Fibroblast of skin of left quadriceps (primary cell): ENCODE measurements at places on chromosomes 3 and 15.

GRCh38 chr15:59491062-59491461 lies 53.1 kb downstream of the FAM81A start:
- DNase-seq: no peak

DNA sequence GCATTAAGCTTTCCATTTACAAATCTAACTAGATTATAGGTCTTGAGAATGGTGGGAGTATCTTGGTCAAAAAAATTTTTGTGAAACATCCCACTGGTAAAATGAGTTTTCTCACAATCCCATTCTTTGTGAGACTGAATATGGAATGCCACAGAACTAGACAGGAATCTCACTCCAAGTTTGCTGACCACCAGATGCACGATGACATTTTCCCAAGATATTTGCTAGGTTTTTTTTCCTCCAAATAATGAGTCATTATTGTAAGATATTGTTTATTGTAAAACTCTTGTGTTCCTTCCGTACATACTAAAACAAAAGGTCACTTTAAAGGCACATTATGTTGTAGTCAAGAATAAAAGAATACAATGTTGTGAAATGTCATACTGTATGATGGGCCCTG lies 53.9 kb downstream of the COPS2 start:
- DNase-seq: no peak

- no peak for DNase-seq
Observed at GRCh38 chr3:38382506-38383080, 36.0 kb downstream of the XYLB start.

- DNase-seq: no peak
Observed at GRCh38 chr3:194161131-194162045, 25.4 kb downstream of the HES1 start.

DNA sequence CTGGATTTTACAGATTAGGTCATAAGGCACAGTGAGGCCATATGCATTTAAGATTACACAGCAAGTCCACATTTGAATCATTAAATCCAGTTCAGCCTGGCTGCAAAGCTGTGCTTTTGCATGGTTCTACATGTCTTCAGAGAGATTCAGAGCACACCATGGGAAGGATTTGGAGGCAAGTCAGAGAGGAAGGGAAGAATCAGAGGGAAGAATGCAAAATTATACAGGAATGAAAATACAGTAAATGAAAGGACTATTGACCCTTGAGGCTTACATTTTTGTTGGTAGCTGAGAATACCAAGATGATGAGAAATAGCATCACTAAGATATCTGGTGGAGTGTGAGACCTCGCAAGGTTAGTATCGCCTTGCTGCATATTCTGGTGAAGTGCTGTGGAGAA lies 13.9 kb downstream of the FILIP1L start:
- no peak for DNase-seq

DNA sequence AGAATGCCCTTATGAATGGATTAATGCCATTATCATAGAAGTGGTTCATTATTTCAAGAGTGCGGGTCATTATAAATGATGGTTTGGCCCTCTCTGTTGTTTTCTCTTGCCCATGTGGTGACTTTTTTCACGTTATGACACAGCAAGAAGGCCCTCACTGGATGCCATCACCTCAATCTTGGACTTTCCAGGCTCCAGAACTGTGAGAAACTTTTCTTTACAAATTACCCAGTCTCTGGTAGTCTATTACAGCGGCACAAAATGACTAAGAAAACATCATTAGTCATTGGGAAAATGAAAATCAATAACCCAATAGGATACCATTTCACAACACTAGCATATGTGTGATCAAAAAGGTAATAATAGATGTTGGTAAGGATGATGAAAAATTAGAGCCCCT lies 119.0 kb upstream of the LPP start:
- no peak for DNase-seq
